ENCODE measurements at places on chromosomes 5 and 9.

GRCh38 chr5:173968154-173968797 lies 20.7 kb upstream of the C5orf47 start:
- no peak for DNase-seq

DNA sequence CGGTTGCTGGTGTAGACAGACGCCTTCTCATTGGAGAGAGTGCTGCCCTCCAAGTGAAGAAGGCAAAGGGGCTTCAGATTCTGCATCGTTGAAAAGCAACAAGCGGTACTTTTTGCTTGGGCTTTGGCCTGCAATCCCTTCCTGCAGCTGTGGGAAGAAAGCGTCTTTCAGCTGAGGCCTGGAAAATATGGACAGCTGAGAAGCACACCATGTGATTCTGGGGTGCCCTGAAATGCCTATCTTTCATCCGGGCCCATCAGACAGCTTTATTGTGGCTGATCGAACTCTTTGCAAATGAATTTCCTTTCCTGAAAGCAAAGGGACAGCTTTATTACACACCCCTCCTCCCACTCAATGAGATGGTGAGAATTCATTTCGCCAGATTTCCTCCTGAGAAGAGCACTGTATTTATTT lies 74.0 kb downstream of the NSG2 start:
- no peak for DNase-seq

GRCh38 chr5:179326122-179326927 lies 18.9 kb downstream of the ADAMTS2 start:
- DNase-seq = no peak

DNA sequence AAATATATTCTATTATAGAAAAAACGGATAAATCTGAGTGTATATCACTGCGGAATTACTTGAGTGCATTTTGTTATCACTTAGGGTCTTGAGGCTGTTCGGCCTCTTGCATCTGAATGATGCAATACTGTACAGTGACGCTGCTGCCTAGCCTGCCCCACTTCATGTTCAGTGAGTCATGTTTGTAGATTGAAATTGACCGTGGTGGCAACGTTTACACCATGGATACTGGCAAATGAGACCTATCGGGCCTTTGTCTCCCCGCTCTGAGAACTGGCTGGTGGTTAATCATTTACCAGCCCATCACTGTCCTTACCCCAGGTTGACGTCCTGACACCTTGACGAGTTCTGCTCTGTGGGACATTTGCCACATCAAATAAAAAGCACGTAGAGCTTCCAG lies 510.1 kb upstream of the ADAMTS16 start:
- no peak for DNase-seq

DNA sequence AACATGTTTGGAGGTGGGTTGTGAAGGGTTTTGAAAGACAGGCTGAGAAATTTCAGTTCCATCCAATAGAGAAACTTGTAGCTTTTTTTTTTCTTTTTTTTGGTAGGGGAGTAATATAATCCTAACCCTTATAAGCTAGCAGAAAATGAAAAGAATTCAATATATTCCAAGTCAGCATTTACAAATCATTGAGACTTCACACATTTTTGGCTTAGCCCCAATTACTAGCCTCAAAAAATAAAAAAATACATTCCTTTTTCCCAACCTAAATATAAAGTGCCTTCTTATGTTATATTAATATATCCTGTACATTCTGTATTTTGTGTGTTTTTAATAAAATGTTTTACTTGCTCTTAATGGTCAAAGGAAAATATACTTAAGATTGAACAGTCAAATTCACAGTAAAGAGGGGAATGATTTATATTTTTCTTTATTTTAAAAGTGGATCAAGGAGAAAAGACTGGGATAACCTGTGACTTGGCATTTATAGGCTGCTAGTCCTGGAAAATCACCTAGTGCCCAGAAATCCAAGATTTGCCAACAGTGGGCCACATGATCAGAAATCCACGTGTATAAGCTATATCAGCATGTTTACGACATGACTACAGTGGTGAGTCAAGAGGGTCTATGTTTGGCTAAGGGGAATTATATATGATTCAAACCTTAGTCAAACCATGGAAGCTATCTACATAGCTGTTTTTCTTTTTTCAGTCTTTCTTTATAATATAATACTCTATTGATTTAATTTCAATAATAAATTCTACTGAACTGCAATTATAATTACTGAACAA lies 14.5 kb downstream of the HACD4 start:
- DNase-seq = no peak

DNA sequence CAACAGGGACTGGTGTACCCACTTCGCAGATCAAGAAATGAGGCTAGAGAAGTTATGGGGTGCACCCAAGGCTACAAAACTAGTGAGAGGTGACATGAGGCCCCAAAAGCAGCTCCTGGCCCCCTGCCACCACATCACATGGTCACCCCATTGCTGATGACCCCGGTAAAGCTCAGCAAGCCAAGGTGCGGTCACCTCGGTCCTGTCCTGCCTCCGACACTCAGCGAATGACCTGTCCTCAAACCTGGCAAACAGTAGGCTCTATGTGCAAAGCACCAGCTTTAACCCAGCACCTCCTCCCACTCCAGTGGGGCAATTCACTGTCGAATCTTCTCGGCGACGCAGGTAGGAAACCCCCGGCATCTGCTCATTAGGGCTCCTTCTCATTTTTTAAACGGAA lies 307.4 kb downstream of the RAB3C start:
- no peak for DNase-seq

DNA sequence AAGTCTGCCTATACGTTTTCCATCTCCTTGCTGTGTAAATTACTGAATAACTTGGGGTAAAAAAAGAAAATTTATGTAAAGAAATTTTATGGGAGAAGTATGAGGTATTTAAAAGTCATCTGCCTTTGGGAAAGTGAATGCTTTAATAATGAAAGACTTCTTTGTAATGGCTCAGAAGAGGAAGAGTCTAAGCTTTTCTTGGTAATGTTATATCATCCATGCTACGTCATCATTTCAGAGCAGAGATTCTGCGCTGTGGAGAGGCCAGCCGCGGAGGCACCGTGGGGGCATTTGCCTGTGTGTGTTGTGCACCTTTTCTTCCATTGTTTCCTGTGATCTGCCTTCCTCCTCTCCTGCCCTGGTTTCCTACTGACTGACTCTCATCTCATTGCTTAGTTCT lies 78.2 kb downstream of the GOLM1 start:
- no peak for DNase-seq

DNA sequence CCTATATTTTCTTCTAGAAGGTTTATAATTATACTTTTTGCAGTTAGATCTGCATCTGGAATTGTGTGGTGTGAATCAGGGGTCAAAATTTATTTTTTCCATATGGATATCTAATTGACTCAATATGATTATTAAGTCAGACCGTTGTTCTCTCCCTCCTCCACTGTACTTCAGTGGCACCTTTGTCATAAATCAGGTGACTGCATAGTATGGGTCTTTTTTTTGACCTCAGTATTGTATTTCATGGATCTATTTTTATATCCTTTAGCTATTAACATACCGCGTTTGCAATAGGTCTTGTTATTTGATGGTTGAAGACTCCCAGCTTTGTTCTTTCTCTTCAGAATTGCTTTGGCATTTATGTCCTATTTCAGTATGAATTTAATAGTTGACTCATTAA lies 107.4 kb downstream of the BOD1 start:
- no peak for DNase-seq
